ENCODE measurements at places on chromosomes 7 and 10.

DNA sequence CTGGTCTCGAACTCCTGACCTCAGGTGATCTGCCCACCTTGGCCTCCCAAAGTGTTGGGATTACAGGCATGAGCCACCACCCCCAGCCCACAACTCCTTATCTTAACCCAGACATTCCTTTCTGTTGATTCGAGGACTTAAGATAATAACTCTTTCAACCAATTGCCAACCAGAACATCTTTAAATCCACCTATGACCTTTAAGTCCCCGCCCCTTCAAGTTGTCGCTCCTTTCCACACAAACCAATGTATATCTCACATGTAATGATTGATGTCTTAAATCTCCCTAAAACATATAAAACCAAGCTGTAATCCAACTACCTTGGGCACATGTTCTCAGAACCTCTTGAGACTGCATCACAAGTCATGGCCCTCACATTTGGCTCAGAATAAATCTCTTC is 7.8 kb upstream of the ANKRD2 start:
- no peak for DNase-seq

- DNase-seq, result no peak
These were observed 171.3 kb upstream of the BMPER start for GRCh38 chr7:33733870-33734650.

GRCh38 chr7:39554583-39555165 is 11.5 kb upstream of the YAE1 start:
- DNase-seq, result no peak

- DNase-seq, result no peak
These were observed 532.5 kb downstream of the GRM8 start for GRCh38 chr7:126720232-126720631.

- DNase-seq, result no peak
These were observed 68.8 kb downstream of the OSBPL3 start for GRCh38 chr7:24911213-24911603.

- DNase-seq, result no peak
These were observed 1.9 kb downstream of the COX15 start for GRCh38 chr10:99730026-99730425.

- DNase-seq, result no peak
These were observed 268.2 kb downstream of the CCDC3 start for GRCh38 chr10:12733271-12733670.

- DNase-seq, result no peak
These were observed 177.6 kb upstream of the SLC25A13 start for GRCh38 chr7:96499532-96499931.

DNA sequence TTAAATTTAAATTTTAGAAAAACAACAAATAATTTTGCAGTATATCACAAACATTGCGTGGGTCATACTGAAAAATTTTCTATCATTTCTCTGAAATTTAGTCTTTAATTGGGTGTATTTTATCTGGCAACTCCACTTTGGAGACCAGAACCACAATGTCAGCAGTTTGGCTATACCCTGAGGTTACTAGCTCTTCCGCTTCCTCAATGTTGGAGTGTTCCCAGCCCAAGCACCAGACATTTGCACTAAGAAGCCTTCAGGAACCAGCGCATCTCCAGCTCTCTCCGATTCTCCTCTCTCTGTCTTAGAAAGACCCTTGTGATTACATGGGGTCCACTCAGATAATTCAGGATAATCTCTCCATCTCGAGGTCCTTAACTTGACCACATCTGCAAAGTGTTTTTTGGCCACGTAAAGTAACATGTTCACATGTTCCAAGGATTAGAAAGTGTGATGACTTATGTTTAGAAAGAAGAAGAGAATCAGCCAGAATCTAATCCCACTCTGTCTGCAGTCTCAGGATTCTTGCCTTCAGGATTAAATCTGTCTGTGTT is 43.1 kb upstream of the ADRB1 start:
- DNase-seq, result no peak

GRCh38 chr10:102450374-102451104 is 804 bp downstream of the C10orf95 start:
- peak; percentile 58 for DNase-seq

- DNase-seq, result no peak
These were observed 7.3 kb downstream of the SLC16A9 start for GRCh38 chr10:59702347-59702746.

GRCh38 chr7:140479739-140480084 is 407 bp upstream of the MKRN1 start:
- DNase-seq, result no peak

DNA sequence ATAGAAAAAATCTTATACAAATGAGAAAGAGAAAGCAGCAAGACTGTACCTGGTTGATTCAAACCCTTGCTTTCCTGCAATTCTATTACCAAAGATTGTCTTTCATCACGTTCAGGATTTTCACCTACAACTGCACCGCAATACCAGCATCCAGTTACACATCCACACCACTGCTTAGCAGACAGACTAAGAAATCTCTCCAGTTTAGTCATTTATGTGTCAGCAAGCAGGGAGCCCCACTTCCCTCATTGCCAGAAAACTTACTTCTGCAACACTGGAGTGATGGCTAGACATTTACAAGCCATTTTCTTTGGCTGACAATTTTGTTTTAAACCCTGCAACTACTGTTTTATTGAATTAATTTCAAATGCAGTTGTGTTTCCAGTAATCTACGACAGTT is 359.6 kb upstream of the MEOX2 start:
- DNase-seq, result no peak

DNA sequence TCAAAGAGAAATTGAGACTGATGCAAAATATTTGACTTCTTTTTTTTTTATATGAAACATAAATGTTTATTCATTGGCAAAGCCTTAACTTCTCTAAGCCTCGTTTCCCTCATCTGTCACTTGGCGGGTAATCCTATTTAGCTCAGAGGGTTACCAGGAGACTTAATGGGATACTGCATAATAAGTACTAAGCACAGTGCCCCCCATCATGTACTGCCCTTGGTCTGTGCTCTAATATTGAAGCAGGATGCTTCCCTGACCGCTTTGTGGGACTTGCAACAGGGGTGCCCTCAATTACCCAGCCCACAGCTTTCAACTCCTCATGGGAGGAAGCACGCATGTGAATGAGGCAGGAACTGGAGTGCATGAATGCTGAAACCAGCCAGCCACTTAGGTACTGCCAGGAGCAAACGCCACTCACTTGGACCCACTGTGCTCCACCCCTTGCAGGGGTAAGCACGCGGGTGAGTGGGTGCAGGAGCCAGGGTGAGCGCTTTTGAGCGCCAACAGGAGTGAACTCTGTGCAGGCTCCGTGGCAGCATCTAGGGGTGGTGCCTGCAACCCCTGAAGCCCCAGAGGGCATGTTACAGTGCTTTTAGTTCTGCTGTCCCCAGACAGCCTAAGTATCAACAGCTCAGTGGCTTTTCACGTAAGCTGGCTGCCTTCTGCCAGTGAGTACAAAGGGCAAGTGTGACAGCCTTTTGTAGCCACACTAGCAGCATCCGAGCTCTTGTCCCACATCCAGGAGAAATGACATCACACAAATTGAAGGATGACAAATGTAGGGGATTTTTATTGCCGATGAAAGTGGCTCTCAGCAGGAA is 209.8 kb upstream of the C7orf33 start:
- no peak for DNase-seq

DNA sequence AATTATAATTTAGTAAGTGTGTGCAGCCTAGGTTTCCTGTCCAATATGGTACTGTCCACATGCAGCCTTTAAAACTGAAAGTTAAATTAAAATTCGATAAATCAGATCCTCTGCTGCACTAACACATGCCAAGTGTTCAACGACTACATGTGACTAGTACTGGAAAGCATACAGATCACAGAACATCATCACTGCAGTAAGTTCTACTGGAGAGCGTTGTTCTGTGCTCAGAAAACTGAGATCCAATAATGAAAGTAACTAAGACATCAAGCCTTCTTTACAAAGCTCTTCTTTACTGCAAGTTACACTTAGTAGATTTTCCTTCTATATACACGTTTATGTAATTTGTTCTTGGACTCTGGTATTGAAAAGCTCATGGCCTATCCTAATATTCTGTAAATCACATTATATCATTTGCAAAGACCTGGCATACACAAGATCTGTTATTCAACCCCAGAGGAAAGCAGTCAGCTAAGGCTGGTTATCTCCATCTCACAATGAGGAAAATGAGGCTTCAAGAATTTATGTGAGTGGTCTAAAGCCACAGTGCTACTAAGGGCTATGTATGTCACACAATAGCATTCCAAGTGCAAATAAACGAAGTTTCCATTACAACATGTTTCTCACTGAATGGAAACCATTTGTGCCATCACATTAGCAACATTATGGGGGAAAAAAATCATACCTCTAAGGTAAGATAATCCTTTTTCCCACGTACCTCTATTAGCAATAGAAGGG is 77.6 kb downstream of the VPS41 start:
- no peak for DNase-seq

DNA sequence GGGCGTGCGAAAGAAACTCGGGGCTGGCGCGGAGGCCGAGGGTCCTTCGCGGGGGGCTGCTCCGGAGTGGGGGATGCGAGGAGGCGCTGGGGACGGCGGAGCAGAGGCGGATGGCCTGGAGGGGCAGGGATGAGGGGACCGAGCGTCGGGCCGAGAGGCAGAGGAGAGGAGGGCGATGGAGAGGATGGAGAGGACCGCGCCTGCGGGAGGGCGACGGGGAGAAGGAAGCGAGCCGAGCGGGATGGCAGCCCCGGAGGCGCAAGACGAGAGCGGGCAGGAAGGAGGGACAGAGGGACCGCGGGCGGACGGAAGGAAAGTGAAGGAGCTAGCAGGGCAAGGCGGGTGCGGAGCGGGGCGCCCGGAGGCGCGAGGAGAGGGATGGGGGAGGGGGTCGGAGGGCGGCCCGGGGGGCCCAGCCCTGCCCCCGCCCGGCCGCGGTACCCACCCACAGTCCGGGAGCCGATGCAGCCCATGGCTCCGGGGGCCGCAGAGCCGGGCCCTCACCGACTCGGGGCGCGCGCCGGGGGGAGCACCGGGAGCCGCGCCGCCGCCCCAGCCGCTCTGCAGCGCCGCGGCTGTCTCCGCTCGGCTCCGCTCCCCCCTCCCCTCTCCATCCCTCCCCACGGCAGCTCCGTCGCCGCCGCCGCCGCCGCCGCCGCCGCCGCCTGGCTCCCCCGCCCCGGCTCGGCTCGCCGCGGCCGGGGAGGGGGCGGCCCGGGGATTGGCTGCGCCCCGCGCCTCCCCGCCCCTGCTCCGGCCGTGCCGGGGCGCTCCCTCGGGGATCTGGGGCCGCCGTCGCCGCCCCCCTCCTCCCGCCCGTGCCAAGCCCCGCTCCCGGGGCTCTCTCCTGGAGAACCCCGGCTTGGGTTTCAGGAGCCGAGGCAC is at the start of gene FAM131B:
Gene FAM131B, minus strand, starts transcription at position 583 of the 885 bp plus-strand sequence. Its CDS starts 110 bp downstream, at position 473.
- peak; percentile 7 for DNase-seq

DNA sequence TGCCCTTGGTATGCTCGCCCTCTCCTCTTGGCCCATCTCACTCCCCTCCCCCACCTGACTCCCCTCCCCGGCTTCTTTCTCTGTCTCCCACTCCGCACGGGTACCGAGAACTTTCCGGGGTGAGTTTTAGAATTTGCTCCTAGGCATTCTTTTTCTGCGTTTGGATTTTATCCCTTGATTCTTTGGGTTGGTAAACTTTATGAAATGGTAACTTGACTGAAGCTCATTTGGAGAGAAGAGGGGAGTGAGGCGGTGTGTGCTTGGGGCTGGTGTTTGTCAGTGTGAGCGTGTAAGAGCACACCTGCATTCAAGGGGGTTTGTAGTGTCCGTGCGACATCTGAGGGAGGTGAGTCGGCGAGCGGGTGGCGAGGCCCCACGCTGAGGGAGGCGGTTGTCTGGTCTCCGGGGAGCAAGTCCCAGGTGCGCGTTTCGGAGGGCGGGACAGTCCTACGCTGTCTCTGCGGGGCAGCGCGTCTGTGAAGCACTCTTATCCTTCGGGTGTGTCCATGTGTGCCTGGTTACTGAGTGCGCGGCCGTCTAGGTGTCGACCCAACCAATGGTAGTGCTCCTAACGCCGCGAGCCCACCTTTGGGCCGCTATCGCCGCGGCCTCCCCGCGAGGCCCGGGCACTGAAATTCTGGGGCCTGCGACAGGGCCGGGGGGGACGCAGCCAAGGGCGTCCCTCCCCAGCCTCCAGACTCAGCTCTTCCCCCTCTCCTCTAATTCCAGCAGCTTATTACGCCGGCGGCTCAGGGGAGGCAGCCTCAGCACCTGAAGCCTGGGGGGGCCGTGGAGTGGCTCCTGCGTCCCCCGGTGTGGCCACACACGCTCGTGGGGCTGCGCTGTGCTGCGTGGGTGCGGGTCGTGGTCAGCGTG is 2.6 kb upstream of the ZNF503 start:
- DNase-seq, result peak; percentile 38

DNA sequence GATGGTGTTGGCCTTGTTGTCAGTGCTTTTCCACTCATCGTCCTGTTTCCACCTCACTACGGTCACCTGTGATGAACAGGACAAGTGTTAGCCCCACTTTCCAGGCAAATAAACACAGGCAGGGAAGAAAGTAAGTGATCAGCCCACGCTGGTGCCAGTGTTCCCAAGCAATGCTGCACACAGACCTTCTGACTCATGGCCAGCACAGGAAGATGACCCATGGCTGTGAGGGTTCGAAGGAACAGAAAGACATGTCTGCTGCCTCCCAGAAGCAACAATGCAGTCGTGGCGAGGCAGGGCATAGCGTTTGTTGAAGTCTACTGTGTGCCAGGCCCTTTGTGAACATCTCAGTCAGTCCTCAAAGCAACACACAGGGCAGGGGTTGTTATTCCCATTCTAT is 35.7 kb downstream of the SLC29A3 start:
- no peak for DNase-seq

GRCh38 chr7:158018098-158018762 is 569.4 kb downstream of the PTPRN2 start:
- DNase-seq, result no peak

DNA sequence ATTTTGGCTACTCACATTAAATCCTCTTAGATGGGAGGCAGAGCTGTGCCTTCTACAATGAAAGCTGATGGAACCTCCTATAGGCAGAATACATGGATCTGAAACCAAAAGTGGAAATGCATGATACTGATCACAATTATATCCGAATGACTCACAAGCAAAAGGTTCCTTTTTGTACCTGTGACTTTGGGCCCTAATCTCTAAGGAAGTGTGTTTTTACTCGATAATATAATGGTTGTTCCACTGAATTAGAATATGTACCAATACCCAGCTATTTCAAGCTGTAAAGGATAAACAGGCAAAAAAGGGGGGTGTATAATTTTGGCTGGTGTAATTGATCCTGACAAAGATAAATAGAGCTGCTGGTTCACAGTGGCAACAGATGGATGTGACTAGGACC is 17.6 kb upstream of the LAMB1 start:
- no peak for DNase-seq

DNA sequence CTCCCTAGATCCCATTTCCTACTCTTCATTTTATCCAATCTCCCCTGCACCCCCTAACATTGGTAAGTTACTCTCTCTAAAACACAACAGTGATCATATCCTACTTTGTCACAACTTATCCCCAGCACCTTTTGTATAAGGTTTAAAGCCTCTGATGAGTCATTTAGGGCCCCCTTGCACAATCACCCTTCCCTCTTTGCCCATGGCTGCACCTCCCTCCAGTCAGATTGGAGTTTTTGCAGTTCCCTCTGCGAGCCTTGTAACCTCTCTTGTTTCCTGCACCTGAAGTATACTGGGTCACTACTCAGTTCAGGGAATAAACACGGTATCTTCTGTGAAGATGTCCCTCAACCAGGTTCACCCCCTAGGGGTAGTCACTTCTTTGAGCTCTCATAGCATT is 55.9 kb upstream of the ADRB1 start:
- DNase-seq, result no peak

All from NCI-H2171 (cell line).